ENCODE measurements at places on chromosomes 3 and 15.

DNA sequence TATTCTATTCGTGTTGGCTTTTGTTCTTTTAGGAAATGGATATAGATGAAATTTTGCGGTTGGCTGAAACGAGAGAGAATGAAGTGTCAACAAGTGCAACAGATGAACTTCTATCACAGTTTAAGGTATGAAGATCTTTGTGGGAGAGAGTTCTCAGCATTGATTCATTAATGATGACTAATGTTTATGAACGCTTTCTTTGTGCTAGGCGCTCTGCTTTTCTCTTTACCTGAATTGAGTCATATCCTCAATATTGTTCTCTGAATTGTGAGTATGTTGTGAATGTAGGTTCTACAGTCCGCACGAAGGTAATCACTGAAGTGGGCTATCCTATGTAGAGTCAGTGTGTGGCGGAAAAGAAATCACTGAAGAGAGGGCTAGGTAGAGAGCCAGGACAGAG, 81.2 kb downstream of the CHD2 start:
- DNase-seq = no peak

GRCh38 chr15:29309139-29309538, 39.5 kb upstream of the NSMCE3 start:
- DNase-seq = no peak

DNA sequence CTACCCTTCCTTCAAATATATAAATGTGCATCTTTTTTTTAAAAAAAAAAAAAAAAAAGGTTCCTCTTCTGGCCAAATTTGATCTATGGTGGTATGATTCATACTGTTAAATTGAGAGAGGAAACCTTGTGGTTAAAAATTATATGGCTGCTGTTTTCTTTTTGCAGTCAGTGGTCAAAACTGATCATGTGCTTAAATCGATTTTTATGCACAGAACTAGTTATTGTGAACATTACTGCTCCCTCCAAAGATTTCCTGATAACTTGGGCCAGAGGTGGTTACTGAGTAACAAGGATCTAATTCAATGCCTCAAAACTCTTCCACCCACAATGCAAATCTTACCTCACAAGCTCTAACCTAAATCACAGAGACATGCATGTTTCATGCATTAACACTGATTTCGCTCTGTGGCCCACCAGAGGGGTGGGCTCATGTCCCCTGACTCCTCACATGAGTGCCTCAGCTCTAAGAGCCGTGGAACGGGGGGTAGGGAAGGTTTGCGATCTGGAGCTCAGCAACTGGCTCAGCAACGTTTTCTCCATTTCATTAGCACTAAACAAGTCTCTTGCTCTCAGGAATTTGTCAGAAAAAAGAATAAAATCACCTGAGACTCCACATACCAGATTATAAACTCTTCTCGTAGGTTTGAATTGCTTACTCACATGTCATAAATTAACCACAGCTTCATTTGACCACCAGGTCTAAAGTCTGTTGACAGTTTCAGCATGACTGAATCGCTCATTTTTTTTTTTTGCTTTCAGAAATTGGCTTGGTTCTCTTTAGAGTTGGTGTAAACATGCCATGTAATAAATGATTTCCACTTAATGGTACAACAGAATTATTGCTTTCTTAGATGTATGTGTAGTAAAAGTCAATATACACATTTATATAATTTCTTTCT, 280.4 kb downstream of the CD47 start:
- no peak for DNase-seq

DNA sequence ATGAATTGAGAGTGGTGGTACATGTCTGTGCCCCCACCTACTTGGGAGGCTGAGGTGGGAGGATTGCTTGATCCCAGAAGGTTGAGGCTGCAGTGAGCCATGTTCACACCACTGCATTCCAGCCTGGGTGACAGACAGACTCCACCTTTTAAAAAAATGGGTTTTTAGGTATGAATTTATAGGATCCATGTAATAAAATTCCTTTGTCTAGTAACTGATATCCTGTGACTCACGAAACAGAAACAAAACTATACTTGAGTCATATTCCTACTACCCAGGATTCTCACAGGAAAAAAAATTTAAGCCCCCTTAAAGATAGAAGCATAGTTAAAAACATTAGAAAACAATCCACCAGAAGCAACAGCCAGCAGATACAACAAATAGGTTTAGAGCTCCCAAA, 10.0 kb upstream of the CRTC3 start:
- no peak for DNase-seq

- DNase-seq = peak; percentile 79
Measured at GRCh38 chr3:58560771-58561311, 16.4 kb downstream of the FAM107A start.

- DNase-seq = no peak
Measured at GRCh38 chr15:26103002-26103404, 239.9 kb upstream of the ATP10A start.

DNA sequence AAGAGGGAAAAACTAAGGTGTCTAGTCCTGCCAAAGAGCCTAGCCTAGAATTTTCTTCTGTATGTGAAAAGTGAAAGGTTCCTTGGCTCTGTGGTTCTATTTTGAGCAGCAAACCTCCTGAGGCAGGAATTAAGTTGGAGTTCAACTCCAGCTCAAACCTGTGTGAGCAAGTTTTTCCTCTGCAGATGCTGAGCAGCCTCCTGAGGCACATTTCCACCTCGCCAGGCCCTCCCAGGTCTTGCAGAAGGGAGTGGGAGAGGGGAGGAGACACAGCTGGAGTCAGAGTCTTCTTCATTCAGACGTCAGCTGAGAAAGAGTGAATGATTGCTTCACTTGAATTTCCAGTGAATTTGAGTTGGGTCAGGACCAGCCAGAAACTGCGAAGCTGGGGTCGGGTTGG, 69.5 kb upstream of the ETV5 start:
- DNase-seq = no peak

GRCh38 chr15:69627548-69628158, 175.0 kb downstream of the RPLP1 start:
- DNase-seq = no peak

DNA sequence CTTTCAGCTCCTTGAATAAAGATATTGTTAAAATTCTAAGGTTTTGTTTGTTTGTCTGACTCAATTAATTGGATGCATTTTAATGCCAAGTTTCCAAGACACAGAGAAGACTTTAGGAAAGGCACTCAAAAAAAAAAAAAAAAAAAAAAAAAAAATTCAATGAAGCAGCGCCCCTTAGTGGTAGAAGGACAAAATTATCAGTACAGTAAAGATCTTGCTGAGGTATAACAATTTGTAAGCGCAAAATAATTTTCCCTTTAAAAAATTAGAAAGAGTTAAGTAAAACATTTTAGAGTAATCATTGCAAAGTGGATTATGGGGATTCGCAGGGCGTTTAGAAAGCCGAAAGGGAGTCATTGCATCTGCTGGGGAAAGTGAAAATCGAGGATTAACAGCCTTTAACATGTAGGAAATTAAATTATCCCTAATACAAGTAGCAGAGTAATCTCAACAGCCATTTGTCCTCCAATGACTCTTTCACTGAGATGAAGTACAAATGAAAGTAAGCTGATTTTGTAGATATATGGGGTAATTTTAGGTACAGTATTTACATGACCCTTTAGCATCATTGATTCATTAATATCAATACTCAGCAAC, 5.8 kb upstream of the DIS3L start:
- DNase-seq = peak; percentile 29

DNA sequence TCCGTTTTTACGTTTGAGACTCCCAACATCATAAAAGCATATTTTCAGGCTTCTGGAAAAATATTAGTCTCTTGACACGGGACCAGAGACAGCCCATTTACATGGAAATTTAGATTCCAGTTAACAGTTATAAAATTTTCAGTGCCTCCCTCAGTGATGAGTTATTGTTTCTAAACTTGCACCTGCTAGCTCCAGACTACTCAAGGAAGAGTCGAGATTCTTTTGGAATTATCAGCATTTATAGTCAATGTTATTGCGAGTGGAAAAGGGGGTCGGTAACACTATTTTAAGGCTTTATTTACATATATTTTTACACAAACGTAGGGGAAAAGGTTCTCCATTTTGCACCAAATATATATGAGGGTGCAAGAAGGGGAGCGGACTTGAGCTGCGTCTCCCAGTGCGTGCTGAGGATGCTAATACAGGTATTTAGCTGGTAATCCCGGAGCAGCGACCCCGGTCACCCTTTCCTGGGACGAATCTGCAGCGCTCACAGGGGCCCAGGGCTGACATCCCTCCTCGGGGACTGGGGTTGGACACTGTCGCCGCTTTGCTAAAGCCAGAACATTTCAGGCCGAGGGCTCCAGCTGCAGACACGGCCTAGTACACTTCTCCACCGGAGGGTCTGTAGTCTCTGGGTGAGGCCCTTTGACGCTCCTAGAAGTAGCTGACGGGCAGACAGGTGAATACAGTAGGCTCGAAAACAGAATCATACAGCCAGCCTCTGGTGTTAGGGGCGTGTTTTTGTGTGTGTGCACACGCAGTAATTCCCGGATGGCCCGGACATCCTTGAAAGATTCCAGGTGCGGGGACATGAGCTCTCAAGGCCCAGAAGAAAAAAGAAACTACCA, 729 bp upstream of the ZBTB11 start:
- DNase-seq = no peak

DNA sequence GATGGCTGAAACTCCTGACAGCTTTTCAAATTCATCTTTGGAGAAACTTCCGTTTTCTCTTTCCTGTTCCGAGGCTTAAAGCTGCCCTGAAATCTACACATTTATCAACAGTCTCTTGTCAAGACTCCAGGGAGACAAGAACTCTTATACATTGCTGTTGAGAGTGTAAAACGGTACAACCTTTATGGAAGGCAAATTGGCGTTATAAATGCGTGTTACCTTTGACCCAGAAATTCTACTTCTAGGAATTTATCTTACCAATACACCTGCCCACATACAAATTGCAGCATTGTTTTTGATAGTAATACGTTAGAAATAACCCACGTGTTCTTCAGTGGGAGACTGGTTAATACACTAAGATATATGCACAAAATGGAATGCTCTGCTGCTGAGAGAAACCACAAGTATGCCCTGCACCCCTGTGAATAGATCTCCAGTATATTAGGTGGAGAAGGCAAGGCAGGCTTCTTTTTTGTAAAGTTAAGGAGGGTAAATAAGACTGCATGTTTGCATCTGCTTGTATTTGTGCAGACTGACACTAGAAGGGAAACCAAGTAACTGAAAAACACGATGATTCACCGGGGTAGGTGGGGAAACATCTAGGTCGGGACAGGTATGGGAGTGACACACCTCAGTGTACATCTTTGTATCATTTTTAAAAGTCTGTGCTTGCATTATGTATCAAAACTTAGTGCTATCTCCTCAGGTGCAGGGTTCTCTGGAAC, 97.5 kb downstream of the IGF1R start:
- DNase-seq = no peak

GRCh38 chr15:78382114-78382880, 42.1 kb downstream of the CRABP1 start:
- DNase-seq = no peak

GRCh38 chr15:95772982-95773381, 557.5 kb upstream of the NR2F2 start:
- no peak for DNase-seq

DNA sequence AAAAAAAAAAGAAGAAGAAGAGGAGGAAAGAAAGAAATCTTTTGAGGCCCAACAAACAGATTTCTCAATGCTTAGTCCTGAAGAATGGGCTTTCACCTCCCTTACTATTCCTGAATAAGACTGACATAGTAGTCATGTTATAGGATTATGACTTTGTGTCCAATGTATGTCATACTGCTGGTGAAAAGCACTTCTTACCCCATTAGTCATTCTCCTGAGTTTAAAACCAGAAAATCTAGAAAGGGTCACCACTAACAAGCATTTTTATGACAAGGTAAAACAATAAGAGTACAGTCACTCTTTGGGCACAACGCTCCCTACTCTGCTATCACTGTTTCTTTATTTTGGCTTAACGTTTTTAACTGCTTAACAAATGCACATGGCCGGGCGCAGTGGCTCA, 88.2 kb downstream of the IGSF11 start:
- no peak for DNase-seq

DNA sequence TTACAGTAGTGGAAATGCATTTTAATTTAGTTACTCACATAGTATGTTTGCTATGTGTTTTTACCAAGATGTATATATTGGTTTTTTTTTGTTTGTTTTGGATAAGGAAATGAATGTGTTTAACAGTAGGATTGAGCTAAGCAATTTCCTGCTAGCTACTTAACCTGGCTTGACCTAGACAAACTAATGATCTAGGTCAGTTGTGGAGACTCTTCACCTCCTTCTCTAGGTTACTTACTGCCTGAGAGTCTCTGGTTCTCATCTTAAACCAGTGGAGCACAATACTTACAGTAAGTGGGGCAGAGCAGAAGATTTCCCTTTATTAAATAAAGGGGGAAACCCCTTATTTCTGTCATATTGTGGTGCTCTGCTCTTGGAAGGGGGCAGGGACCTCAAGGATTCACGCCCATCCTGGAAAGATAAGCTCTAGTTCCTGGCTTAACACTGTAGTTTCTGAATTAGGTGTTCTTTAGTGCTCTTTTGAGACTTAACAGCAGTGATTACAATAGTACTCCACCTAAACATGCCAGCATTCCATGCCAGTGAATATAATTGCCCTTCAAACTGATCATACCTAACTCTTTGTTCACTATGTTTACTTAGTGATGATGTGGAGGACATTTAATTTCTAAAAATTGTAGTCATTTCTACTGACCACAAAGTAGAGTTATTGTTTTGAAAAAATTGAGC, 79.9 kb downstream of the UBP1 start:
- no peak for DNase-seq

- DNase-seq = no peak
Measured at GRCh38 chr3:189262746-189263145, 91.0 kb downstream of the TPRG1 start.

DNA sequence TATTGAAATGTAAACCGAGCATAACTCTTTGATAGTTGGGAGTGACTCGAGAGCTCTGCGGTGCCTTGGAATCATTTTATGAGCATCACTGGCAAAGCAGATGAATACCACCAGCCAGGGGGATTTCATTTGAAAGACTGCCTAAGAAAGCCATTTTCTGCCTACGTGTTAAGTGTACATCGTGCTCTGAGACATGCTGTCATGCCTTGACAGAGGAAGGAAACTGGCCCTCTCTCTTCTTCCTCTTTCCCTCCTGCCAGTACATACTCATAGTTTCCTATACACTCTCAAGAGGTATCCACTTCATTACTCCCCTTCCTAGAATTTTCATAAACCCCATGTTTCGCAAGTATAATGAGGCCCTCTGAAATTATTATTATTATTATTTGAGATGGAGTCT, 8.8 kb downstream of the BCL2A1 start:
- no peak for DNase-seq

Measured in iPS-NIHi11 (cell line).